ENCODE measurements at places on chromosomes 16 and 17.
A peak's percentile ranks its signal among the peaks of the same experiment; 100 is the strongest.

DNA sequence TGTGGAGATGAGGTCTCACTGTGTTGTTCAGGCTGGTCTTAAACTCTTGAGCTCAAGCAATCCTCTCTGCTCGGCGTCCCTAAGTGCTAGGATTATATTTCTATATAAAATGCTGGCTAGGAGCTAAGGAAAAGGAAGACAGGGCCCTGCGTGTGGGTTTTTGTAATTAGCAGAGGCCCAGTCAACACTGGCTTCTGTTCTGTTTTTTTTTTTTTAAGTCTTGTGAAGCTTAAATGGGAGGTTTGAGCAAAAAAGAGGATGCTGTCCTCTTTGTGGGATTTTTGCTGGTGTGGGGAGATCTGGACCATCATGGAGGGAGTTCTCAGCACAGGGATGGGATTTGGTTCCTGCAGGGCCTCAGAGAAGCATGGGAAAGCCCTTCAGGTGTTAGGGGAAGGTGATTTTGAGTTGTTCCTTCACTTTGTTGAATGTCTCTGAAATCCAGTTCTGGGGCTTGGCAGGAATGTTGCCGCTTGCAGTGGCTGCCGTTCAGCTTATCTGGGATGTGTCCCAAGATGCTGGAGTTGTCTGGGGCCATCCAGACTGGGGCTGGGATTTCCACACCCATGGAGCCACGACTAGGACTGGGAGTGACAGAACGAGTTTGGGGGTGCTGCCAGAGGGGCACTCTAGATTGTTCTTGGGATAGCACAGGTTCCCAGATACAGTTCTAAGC, 4.2 kb downstream of the PYCARD start:
- DNase-seq: no peak

GRCh38 chr17:28523876-28524275, 17.7 kb downstream of the FOXN1 start:
- DNase-seq: no peak

- no peak for DNase-seq
Observed at GRCh38 chr17:39927929-39928857, 661 bp downstream of the LRRC3C start.

DNA sequence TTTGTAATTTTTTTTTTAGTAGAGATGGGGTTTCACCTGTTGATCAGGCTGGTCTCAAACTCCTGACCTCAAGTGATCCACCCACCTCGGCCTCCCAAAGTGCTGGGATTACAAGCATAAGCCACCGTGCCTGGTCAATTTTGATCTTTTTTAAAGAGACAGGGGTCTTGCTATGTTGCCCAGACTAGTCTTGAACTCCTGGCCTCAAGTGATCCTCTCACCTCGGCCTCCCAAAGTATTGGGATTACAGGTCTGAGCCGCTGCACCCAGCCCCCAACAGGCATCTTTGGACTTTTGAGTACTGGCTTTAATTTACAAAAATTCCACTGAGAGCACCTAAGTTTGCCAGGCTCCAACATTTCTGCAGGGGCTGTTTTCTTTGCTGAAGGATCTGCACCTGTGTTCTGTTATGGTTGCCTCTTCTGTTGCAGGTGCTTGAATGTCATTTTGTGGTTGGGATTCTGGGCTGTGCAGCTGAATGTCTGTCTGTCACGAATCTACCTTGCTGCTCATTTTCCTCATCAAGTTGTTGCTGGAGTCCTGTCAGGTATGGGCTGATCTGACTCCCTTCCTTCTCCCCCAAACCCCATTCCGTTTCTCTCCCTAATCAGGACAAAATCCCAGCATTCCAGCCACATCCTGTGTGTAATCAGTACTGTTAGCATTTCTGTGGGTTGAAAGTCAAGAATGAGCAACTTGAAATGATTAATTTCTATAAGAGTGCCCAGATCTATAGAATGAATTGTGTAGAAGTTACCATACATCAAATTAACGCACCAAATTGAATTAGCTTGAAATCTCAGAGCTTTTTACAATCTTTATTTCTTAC, 8.5 kb downstream of the G6PC1 start:
- DNase-seq: no peak

GRCh38 chr17:55200904-55201303, 63.9 kb upstream of the HLF start:
- no peak for DNase-seq

DNA sequence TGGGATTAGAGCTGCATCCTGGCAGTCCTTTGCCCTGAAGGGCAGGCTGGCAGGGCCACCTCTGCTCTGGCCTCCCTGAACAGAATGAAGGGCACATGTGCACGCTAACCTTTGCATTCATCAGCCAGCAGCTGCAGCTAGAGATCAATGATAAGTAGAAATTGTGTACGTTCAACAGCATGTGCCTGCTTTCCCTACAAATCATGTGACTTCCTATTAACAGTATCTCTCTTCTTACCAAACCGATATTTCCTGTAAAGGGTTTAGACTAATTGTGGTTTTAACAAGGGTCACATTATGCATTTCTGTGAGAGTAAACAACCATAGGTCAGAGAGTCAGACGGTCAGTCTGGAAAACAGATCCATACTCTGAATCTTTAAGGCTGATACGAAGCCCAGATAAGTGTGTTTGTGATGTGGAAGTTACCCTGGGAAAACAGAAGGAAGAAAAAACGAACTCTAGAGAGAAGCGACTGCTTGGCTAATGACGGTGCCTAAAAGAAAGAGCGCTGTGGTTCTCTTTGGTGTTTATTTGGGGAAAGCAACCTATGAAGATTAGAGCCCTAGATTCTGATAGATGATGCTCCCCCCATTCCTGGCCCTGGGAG, 219.4 kb downstream of the MAF start:
- DNase-seq: no peak

- DNase-seq: no peak
Observed at GRCh38 chr17:41532947-41533570, 5.0 kb upstream of the KRT19 start.

DNA sequence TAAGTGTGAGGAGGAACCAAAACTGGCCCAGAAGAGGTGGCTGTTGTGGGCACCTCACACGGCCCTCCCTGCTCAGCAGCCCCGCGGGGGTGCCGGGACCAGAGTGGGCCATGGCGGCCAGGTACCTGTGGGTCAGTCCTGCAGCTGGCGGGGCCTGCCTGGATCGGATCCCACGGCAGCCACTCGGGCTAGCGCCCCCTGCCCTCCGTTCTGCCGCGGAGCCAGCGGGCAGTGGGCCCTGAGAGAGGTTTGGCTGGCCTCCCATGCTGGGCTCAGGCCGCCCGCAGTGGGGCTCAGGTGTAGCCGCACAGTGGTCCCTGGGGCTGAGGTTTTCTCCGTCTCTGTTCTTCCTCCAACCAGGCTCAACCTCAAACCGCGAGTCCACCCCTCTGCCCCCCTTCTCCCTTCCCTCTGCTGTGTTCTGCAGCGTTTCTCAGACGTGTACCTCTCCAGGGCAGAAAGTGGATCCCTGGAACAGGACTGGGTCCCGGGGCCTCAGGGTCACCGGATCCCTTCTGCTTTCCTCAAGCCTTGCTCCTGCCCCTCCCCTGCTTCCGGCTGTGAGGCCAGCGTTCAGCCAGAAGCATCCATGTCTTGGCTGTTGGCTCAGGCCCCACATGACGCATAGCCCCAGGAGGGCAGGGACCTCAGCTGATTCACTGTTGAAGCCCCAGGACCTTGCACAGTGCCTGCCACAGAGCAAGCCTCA, 28.6 kb upstream of the ITGA3 start:
- peak; percentile 78 for DNase-seq

DNA sequence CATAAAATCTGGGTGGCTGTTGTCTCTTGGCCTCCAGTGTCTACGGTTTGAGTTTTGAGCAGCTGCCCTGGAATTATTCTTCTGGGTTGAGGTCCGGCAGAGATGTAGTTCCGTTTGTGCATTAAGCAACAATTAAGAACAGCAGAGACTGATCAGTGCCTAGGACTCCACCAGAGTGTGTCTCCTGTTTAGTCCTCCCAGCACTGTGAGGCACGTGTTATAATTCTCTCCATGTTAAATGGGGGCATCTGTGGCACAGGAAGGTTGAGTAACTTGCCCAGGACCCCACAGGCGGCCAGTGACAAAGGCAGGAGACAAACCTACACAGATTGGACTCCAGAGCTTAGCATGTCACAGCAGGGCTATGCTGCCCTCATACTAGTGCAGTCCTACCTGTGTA, 225.1 kb downstream of the CBLN1 start:
- no peak for DNase-seq

- DNase-seq: no peak
Observed at GRCh38 chr17:42989726-42990652, 8.2 kb upstream of the RPL27 start.

DNA sequence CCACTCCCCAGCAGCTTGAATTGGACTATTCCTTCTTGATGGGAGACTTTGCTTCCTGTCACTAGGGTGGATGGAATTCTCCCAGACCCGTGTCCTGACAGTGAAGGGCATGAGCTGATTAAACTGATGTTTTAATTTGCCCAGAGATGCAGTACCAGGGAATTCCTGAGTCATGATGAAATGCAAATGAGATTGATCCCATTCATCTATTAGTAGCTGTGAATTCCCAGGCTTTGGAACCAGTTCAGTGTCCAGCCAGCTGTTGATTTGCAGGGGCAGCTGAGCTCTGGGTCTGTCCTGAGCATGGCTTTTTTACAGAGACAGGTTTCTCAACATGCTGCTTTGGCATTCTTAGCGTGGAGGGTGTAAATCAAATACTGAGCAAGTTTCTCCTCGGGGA, 157.9 kb downstream of the PITPNC1 start:
- no peak for DNase-seq

DNA sequence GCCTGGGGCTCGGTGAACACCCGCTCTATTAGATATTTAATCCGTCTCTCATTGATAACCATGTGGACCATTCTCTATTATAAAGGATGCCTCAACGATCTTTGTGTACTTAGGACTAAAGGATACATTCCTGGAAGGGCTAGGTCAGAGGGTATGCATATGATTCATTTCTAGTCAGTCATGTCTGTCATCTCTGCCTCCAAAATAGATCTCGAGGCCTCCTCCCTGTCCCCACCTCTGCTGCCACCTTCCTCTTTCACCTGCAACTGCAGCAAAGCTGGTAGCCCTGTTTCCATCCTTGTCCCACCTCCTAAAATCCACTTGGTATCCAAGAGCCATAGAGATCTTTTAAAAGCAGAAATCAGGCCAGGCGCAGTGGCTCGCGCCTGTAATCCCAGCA, 121.5 kb downstream of the KATNIP start:
- no peak for DNase-seq
